ENCODE measurements at places on chromosomes 3 and 15.

- no peak for DNase-seq
These were observed 51.2 kb upstream of the GATA2 start for GRCh38 chr3:128544190-128544589.

DNA sequence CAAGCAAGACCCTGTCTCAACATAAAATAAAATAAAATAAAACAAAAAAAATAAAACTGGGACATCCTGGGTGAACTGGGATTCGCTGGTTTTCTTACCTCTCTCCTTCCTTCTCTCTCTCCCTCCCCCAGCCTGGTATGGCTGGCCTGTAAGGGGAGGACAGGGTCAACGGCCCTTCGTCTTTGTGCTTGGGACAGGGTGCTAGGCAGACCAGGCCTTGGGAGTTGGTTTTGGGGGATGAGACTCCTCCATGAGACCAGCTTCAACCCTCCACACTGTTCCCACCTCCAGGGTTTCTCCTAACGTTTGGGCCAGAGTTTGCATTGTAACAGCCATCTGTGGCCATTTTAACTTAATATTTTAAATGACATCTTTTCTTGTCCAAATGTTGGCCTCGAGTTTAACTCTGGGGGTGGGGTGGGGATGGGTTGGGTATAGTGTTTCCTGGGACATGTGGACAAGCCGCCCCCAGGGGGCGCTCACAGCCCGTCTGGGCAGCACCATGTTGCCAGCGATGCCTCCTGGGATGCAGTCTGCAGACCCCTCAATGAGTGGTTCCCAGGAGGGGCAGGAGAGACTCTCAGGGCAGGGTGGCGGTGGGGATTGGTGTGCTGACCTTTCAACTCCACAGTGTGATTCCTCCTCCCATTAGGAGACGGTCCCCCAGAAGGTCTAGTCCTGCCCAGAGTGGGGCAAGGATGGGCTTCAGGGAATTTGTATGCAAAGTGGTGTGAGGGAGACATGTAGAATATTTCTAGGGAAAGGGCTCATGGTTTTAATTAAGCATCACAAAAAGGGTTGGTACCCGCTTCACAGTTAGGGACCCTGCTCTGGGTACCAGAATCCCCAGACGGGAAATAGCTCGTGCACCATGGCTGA, 37.7 kb upstream of the LCTL start:
- DNase-seq, result peak; percentile 36

DNA sequence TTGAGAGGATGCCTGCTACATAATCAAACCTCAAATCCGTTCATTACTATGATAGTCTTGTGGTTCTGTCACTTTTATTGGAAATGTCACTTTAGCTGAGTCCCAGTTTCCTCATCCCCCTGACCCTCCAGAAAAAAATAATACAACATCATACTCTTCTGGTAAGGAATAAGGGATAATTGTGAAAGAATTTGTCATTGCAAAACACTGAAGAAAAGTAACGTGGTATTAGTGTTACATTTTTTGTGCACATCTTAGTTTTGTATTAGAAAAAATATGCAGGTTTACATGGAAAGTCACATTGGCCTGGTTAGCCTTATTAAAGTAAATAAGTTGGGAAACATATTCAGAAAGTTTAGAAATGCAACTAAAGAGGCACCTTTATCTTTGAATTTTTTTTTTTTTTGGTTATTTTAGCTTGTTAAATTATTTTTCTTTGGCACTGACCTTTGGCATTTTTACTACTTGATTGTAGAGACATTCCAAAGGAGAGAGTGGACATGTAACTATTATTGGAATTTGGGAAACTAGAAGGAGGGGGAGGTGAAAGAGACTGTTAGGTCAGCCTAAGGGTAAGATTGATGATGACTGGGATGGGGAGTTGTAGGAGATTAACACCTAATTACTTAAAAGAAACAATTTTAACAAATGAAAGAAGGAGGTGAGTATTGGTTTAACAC, 462.2 kb upstream of the RARB start:
- no peak for DNase-seq

GRCh38 chr3:187987187-187987586, 166.8 kb upstream of the LPP start:
- no peak for DNase-seq

DNA sequence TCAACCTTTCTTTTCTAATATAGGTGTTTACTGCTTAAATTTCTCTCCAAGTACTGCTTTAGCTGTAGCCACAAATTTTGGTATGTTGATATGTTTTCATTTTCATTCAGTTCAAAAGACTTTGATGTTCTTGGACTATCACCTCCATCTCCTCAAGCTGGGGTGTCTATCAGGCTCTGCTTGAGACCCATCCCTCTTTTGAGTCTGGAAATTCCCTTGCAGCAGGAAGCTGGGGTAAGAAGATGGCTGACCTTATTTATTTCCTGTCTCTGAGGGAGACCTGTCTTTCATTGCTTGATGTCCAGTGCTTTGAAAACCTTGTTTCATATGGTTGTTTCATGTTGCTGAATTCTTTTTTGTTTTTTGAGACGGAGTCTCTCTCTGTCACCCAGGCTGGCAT, 60.5 kb upstream of the ADPGK start:
- no peak for DNase-seq

DNA sequence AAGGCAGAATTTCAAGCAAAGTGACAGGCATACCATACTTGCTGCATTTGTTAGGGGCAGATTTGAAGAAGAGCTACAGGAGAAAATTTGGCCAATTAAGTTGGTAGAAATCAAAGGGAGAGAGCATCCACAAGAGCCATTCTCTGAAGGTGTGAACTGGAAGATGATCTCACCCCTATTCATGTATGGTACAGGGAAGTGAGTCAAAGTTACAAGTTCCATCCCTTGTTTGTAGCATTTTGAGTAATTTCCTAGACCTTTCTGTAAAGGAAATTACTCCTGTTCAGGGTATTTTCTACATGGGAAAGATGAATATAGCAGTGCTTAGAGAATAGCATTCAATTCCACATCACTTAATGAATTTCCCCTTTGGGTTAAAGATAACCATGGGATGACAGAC, 28.4 kb downstream of the TTC14 start:
- no peak for DNase-seq

Data from LHCN-M2 (cell line).